Cortex of kidney (tissue), 1 donor: ENCODE measurements at places on chromosomes 11 and 22.

DNA sequence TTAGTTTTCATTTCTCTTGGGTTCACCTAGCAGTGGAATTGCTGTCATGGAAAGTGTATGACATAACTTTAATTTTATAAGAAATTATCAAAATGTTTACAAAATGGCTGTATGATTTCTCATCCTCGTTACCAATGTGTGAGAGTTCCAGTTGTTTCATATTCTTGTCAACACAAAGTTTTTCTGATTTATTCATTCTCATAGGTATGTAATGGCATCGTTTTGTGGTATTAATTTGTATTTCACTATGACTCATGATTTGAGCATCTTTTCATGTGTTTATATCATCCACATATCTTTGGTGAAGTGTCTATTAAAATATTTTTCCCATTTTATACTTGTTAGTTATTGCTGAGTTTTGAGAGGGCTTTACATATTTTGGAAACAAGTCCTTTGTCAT lies 5.5 kb downstream of the FAM111B start:
- DNase-seq: no peak

GRCh38 chr22:17853073-17853472 lies 78.8 kb upstream of the BID start:
- no peak for DNase-seq

GRCh38 chr22:19067696-19068348 lies 54.4 kb downstream of the DGCR2 start:
- DNase-seq: no peak

- no peak for DNase-seq
Observed at GRCh38 chr11:7473717-7474116, 11.6 kb upstream of the OLFML1 start.

- DNase-seq: no peak
Observed at GRCh38 chr22:19180740-19181410, 2.3 kb upstream of the SLC25A1 start.

DNA sequence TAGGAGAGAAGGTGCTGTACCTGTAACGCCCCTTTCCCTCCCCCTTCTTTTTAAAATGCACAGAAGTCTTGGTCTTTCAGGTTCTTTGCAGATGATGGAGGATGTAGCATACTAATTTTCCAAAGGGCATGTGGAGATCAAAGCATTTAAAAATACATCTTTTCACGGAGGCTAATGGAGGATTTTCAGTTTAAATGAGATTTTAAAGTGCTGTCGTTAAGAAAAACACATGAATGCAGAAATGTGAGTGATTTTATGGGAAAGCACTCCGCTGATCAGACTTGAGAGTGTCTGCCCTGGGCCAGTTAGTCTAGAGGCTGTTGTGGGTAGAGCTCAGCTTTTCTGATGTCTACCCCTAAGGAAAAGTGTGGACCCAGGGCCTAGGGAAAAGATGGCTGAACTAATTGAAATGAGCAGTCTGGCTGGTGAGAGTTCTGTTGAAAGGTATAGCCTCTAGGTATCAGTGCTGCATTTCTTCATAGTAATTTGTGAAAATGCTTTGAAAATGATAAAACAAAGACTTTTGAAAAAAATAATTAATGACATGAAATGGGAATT lies 2.5 kb downstream of the AMOTL1 start:
- DNase-seq: no peak

DNA sequence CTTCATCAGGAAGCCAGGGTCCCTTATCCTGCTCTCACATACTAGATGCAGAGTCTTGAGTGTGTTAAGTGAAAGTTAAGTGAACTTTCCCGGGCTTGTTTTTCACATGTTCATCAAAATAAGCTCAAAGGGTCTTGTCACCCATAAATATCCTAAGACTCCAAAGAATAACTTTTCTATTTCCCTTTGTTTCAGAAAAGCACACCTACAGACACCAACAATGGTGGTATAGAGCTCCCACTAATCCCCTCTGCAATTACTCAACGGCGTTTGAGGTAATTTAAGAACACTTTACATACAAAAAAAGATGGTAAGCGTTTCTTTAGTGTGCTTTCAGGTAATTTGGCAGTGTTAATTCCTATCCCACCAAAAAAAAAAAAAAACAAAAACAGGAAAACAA lies 2.5 kb downstream of the PRR14L start:
- DNase-seq: no peak

DNA sequence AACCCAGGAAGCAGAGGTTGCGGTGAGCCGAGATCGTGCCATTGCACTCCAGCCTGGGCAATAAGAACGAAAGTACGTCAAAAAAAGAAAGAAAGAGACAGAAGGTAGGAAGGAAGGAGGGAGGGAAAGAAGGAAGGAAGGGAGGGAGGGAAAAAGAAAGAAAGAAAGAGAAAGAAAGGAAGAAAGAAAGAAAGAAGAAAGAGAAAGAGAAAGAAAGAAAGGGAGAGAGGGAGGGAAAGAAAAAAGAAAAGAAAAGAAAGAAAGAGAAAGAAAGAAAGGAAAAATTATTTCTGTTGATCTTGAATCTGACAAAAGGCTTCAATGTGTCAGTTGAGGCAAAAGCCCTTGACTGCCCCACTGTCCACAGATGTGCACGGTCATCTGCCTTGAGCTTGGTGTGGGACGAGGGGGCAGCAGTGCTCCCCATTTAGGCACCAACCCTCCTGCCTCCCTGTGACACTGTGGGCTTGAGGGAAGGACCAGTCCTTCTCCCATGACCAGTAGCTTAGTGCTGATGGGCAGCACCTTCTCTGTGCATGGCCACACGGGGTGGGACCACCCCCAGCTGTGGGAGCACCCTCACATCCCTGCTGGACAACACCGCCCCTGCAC lies 24.4 kb downstream of the KCTD17 start:
- no peak for DNase-seq

GRCh38 chr22:45441138-45441537 lies 27.6 kb downstream of the RIBC2 start:
- no peak for DNase-seq

- DNase-seq: no peak
Observed at GRCh38 chr22:25655371-25655935, 86.5 kb upstream of the MYO18B start.

GRCh38 chr22:37485395-37486223 lies 575 bp downstream of the MFNG start:
- no peak for DNase-seq

DNA sequence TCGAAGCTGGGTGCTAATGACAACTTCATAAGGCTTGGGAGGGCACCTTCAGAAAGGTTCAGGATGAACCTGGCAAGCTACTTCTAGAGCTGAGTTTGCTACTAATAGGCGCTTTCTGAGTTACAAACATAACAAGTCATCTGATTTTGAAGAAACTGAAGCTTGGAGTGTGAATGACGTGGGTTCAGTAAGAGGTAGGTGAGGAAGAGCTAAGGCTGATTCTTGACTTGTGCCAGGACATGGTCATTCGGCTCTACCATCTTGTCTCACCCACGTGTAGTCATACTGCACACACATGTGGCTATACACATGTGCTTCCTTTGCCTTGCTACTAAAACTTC lies 56.4 kb downstream of the SWAP70 start:
- no peak for DNase-seq

DNA sequence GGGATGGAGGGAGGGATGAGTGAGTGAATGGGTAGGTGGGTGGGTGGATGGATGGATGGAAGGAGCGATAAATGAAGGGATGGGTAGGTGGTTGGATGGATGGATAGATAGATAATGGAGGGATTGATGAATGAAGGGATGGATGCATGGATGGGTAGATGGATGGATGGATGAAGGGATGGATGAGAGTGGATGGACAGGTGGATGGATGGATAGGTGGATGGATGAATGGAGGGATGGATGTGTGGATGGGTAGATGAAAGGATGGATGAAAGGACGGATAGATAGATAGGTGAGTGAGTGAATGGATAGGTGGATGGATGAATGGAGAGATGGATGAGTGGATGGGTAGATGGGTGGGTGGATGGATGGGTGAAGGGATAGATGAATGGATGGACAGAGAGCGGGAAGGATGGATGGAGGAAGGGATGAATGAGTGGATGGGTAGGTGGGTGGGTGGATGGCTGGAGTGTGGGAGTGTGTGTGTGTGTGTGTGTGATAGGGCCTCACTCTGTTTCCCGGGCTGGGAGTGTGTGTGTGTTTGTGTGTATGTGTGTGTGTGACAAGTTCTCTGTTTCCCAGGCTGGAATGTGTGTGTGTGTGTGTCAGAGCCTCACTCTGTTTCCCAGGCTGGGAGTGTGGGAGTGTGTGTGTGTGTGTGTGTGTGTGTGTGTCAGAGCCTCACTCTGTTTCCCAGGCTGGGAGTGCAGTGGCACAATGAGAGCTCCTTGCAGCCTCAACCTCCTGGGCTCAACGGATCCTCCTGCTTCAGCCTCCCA lies 2.1 kb upstream of the PRR33 start:
- no peak for DNase-seq

GRCh38 chr11:118635237-118635591 lies 27.8 kb downstream of the PHLDB1 start:
- DNase-seq: no peak

DNA sequence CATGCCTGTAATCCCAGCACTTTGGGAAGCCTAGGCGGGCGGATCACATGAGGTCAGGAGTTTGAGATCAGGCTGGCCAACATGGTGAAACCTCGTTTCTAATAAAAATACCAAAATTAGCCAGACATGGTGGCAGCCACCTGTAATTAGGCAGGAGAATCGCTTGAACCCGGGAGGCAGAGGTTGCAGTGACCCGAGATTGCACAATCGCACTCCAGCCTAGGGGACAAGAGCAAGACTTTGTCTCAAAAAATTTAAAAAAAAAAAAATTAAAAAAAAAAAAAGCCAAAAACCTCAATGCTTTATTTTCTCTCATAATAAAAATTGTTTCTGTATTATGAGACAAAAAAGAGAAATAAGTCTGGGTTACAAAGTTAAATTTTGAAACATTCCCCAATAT lies 54.2 kb downstream of the RDX start:
- no peak for DNase-seq

DNA sequence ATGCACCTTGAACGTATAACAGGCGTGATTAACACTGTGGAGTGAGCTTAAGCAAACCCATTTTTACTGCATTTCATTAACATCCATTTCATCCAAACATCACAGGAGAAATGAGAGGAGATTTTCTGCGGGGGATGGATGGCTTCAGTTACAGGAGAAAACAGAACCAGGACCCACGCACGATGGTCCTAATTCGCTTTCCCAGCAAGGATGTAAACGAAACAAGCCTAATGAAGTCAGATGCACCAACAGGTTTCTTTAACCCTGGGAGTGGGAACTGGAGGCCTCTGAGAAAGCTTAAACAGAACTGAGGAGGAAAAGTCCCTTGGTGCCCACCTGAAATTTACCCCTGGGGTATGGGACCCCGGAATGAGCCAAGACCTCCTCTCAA lies 2.7 kb downstream of the CADM1 start:
- no peak for DNase-seq

- DNase-seq: no peak
Observed at GRCh38 chr11:12272821-12273617, 104.4 kb upstream of the PARVA start.

DNA sequence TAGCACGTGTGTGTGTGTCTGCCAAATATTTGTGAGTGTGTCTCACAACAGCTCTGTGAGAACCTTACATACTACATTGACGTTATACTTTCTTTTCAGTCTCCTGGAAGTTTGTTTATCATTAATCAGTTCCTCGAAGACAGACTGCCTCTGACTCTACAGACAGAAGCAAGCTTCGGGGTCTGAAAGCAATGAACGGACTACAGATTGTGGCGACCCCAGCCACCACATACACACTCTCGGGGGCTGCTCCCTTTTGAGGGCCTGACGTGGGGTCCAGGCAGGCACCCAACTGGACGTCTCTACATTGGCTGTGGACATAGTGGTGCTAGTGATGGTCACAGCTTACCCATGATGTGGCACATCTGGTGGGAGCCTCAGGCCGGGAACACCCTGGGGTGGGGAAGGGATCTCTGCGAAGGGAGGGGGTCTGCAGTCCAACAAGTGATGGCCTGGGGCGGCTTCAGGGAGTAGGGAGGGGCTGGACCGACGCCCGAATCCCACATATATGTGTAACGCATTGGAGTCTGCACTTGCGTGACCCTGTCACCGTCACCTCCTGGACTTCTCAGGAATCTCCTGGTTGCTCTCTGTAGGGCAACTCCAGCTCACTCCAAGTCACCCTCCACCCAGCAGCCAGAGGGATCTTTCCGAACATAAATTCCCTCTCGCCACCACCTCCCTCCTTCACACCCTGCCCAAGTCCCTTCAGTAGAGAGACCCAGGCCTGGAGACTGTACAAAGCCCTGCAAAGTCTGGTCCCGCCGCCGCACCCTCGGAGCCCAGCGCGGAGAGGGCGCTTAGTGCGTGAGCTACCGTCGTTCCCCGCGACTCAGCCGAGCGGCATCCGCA lies 30.4 kb upstream of the TRIM29 start:
- DNase-seq: no peak

DNA sequence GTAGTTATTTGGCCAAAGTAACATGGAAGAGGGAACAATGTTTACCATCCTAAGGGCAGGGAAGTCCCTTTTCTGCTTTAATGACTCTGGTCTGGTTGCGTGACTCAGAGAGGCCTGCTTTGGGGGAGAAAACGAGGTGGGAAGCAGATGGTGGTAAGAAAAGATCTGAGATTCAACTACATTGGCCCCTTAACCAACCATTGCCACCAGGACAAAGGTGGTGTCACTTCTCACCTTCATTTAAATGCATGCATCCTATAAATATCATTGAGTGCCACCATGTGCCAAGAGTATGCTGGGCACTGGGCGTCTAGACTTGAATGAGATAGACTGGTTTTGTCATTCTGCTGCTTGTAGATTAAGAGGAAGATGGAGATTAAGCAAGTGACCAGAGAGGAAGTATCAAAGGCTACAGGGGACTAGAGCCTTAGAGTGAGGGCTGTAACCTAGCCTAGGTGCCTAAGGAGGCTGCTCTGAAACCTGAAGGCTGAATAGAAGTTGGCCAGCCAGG lies 3.6 kb upstream of the SORL1 start:
- DNase-seq: no peak

GRCh38 chr11:67410369-67410831 lies 5.1 kb upstream of the CARNS1 start:
- no peak for DNase-seq

- no peak for DNase-seq
Observed at GRCh38 chr22:37207981-37208380, 4.3 kb downstream of the SSTR3 start.

- no peak for DNase-seq
Observed at GRCh38 chr11:12170984-12171383, 60.6 kb downstream of the MICAL2 start.

DNA sequence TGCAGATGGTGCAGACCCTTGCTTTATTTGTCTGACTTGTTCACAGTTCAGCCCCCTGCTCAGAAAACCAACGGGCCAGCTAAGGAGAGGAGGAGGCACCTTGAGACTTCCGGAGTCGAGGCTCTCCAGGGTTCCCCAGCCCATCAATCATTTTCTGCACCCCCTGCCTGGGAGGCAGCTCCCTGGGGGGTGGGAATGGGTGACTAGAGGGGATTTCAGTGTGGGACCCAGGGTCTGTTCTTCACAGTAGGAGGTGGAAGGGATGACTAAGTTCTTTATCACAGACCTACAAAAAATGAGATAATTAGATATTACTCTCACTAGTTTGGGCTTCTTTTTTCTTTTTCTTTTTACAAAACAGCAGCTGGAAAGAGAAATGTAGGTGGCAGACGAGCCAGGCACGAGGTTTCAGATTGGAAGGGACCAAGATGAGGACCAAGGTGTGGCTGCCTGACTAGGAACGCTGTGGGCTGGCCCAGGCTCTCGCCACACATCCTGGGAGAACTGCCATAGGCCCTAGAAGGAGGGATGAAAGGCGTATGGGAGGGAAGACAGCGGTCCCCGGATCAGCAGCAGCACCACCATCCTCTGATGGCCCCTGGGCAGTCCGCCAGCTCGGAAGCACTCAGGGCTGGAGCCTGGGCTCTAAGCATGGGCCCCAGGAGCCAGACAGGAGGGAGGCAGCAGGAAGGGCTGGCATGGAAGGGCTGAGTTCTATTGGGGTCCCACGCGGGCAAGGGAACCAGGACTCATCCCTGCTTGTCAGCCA lies 14.2 kb downstream of the TXN2 start:
- DNase-seq: no peak

- no peak for DNase-seq
Observed at GRCh38 chr11:76207642-76208401, 1.5 kb upstream of the WNT11 start.
